ENCODE measurements at places on chromosomes 3 and 15. TPM values are rescaled to one million over a fixed set of nuclear protein-coding genes. Genes with fewer than 3 reads are reported as not detected.

GRCh38 chr15:39455471-39455991 lies 125.3 kb upstream of the THBS1 start:
- DNase-seq = no peak

Gene HYAL3
- 3.9 TPM for total RNA-seq

Gene TMEM266
- total RNA-seq = 0.35 TPM

Gene MGA
- total RNA-seq = 93.2 TPM

- DNase-seq = peak; percentile 64
These were observed 159.2 kb upstream of the SLCO3A1 start for GRCh38 chr15:91694131-91694830.

DNA sequence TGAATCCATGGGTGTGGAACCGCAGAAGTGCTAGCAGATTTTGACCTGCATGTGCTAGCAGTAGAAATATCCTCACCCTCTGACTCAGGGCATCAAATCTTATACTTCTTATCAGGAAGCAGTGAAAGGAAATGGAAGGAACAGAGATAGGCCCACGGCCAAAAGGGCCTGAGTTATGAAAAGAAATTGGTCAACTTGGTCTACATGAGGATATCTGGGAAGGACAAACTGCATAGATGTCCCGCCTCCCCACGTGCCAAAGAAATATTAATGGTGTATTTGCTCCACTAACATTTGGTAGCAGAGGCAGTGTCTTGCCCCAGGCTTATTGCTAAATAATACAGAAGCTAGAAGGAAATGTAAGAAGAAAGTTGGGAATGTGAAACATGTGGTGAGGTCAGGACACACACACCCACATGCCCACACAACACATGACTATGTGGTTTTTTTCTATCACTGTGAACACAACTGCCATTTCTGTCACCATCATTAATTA lies 93.6 kb upstream of the COL8A1 start:
- DNase-seq = peak; percentile 42

All from uterus (tissue), 4 donors.